ENCODE measurements at places on chromosomes 2 and 18.

- no peaks in the 10 kb centered on the region for H3K27me3 ChIP-seq
- H3K27ac ChIP-seq = no peak overlapping the region
- no peak overlapping the region for H3K4me3 ChIP-seq
- H3K4me1 ChIP-seq = no peaks in the 10 kb centered on the region
- no peak for DNase-seq
- H3K36me3 ChIP-seq = no peaks in the 10 kb centered on the region
Observed at GRCh38 chr2:11711751-11712150, 34.7 kb upstream of the LPIN1 start.

GRCh38 chr2:162926501-162926900, 87.9 kb upstream of the KCNH7 start:
- H3K27me3 ChIP-seq = no peaks in the 10 kb centered on the region
- no peak for DNase-seq
- H3K27ac ChIP-seq = no peak overlapping the region
- no peaks in the 10 kb centered on the region for H3K4me1 ChIP-seq

DNA sequence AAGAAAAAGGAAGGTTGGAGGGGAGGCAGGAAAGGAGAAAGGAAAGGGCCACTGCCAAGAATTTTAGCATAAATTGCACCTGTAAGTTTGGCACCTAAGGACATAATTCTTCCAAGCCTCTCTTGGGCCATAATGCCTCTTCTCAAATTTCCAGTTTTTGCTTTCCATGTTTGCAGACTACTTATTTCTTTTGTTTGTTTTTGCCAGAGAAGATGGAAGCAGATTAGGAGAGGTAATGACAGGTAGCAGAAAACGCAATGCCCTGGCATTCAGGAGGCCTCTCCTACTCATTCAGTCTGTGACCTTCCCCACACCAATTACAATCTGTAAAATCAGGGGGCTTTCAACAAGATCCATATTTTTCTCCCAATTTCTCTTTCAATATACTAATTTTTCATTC, 56.8 kb downstream of the MRPL33 start:
- no peak for DNase-seq
- H3K4me1 ChIP-seq = no peaks in the 10 kb centered on the region
- peaks cover 5% of the 10 kb centered on the region for H3K36me3 ChIP-seq
- no peak overlapping the region for H3K27ac ChIP-seq
- H3K4me3 ChIP-seq = no peak overlapping the region

- DNase-seq = no peak
- no peaks in the 10 kb centered on the region for H3K27me3 ChIP-seq
- no peaks in the 10 kb centered on the region for H3K4me1 ChIP-seq
- no peaks in the 10 kb centered on the region for H3K36me3 ChIP-seq
- no peak overlapping the region for H3K4me3 ChIP-seq
Observed at GRCh38 chr2:241852116-241852980, 6.3 kb downstream of the PDCD1 start.

DNA sequence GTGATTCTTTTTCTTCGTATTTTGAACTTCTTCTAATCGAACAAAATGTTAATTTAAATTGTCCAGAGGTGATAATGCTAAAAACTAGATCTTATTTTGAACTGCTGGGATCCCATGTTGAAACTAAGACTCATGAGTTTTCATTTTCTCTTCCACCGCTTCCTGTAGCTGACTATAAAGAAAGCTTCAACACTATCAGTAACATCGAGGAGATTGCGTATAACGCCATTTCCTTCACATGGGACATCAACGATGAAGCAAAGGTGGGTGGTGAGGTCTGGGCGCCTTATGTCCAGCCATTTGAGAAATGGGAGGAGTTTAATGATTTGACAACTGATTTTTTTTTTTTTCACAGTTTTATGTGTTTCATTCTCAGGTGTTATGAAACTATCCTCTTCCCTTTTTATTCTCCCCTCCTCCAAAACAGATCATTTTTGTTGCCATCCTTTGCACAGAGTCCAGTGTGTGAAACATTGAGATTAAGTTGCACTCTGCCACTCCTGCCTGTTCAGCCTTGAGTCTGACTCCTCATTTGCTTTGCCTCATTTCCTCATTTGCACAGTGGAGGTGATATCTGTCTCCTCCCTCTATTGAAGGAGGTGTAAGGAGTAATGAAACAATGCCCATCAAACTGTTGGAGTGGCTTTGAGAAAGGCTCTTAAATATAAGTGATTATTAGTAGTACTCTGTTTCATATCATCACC, 13.8 kb downstream of the GRHL1 start:
- no peak overlapping the region for H3K4me3 ChIP-seq
- no peaks in the 10 kb centered on the region for H3K36me3 ChIP-seq
- no peak overlapping the region for H3K27ac ChIP-seq
- no peaks in the 10 kb centered on the region for H3K27me3 ChIP-seq
- no peaks in the 10 kb centered on the region for H3K4me1 ChIP-seq

GRCh38 chr18:13026583-13027270, 35.6 kb downstream of the CEP192 start:
- no peak overlapping the region for H3K27ac ChIP-seq
- H3K36me3 ChIP-seq = peaks cover 26% of the 10 kb centered on the region
- DNase-seq = no peak

DNA sequence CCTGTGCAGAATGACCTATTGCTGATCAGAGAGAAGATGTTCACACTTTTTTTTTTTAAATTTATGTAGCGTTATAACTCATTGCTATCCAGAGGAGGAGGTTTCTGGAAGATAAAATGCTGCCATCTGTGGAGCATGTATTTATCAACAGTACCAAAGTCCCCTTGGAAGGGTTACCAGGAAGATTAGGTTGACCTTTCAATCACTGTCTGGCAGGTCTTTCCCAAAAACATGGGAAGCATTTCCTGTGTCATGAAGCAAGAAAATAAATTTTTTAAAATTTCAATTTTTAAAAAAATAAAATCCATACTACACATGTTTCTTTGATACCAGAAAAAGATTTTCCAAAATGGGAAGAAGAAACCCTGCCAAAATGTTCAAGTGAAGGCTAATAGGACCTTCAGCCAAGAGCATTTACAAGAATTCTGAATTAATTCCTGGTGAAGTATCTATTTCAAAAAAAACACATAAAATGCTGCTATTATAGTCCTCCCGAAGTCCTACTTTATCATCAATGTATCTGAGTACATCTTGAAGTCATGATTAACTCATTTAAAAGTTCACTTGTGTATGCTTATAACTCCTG, 143.9 kb upstream of the RND3 start:
- H3K36me3 ChIP-seq = no peaks in the 10 kb centered on the region
- no peak overlapping the region for H3K27ac ChIP-seq
- no peaks in the 10 kb centered on the region for H3K4me1 ChIP-seq
- no peak for DNase-seq
- H3K27me3 ChIP-seq = no peaks in the 10 kb centered on the region

- no peaks in the 10 kb centered on the region for H3K36me3 ChIP-seq
- DNase-seq = no peak
- H3K27me3 ChIP-seq = no peaks in the 10 kb centered on the region
- H3K4me1 ChIP-seq = no peaks in the 10 kb centered on the region
- H3K4me3 ChIP-seq = no peak overlapping the region
Observed at GRCh38 chr18:48714873-48715272, 176.0 kb downstream of the CTIF start.

DNA sequence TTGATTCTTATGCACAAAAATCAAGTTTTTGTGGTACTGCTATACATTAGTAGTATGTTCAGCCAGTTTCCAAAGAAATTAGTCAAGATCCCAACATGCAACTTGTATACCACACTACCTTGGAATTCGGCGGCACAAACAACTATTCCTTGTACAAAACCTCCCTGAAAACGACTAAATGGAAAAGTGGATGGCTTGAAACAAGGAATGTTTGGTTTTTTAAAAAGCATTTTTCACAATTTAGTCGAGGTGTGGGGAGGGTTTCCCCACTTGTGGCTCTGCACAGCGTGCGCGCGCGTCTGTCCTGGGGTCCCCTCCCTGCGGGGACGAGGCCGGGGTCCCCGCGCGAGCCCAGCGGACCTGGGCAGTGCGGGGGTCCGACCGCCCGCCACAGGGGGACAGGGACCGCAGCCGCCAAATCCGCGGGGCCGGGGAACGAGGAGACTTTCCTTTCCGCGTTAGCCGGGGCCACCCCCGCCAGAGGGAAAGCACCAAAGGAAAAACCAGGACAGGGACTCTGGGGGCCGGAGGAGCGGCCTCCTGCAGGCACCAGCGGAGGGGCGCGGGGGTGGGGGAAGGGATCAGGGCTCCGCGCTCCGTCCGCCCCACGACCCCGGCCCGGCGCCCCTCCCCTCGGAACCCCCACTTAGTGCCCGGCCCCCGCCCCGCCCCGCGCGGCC, 534 bp upstream of the SOCS6 start:
- H3K4me1 ChIP-seq = peaks cover 2% of the 10 kb centered on the region
- H3K4me3 ChIP-seq = peak overlapping the region; percentile 36
- no peak overlapping the region for H3K27ac ChIP-seq

DNA sequence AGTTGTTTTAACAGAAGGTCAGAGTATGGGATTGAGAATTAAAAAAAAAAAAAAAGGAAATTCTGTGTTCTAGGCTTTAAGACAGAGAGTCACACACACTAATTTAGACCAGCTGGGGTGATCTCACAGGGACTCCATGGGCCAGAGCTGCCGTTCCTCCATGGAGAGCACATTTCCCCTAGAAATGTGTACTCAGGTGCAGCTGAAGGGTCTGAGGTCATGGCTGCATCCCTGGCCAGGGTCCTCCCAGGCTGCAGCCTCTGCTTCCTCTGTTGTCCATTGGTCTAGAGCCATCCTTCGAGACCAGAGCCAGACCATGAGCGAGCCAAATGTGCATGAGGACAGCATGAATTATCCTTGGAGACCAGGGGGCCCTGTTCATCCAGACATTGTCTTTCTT, 190.1 kb upstream of the TNP1 start:
- no peaks in the 10 kb centered on the region for H3K4me1 ChIP-seq
- H3K36me3 ChIP-seq = no peaks in the 10 kb centered on the region
- H3K4me3 ChIP-seq = no peak overlapping the region
- no peak overlapping the region for H3K27ac ChIP-seq
- H3K27me3 ChIP-seq = no peaks in the 10 kb centered on the region
- DNase-seq = no peak

DNA sequence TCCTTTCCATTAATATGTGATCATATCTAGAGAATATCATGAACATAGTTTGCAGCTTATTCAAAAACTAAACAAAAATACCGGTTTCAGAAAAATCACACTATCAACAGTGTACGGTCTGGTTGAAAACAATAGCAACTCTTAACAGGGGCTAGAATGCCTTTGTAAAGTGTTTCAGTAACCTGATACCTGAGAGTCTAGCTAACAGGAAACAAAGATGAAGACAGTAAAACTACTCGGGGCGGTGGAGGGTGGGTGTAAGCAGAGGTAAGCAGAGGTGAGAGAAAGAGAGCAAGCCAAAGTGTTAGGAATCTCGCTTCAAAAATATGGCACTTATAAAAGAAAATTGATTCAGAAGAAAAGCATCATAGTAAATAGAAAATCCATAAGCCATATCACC, 109.0 kb upstream of the RGPD4 start:
- DNase-seq = no peak
- H3K27me3 ChIP-seq = no peaks in the 10 kb centered on the region
- no peaks in the 10 kb centered on the region for H3K4me1 ChIP-seq

DNA sequence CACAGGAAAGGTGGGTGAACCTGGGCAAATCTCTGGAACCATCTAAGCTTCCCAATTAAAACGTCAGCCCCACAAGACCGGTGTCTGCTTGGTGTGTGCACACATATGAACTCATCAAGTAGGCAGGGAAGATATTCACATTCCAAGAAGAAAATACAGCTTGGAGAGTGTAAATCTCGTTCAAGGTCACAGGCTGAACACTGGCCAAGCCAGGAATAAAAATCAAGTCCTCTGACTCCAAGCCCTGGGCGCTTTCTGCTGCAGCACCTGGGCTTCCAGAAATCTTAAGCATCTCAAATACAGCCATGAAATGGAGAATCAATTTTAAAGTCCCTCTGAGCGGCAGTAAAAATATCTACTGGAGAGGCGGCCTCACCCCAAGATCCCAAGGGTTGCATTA, 150.9 kb downstream of the TWIST2 start:
- H3K27ac ChIP-seq = no peak overlapping the region
- H3K27me3 ChIP-seq = no peaks in the 10 kb centered on the region
- H3K4me3 ChIP-seq = no peak overlapping the region
- no peaks in the 10 kb centered on the region for H3K36me3 ChIP-seq
- DNase-seq = no peak

GRCh38 chr2:239519089-239519920, 118.5 kb upstream of the HDAC4 start:
- DNase-seq = no peak
- H3K4me3 ChIP-seq = no peak overlapping the region
- no peaks in the 10 kb centered on the region for H3K36me3 ChIP-seq
- no peaks in the 10 kb centered on the region for H3K27me3 ChIP-seq
- H3K4me1 ChIP-seq = no peaks in the 10 kb centered on the region

GRCh38 chr2:156399224-156399949, 36.8 kb upstream of the GPD2 start:
- peak overlapping the region; percentile 85 for H3K27ac ChIP-seq
- no peaks in the 10 kb centered on the region for H3K27me3 ChIP-seq

GRCh38 chr2:44166096-44166495, 2.6 kb upstream of the PPM1B start:
- no peak for DNase-seq
- peaks cover 3% of the 10 kb centered on the region for H3K4me1 ChIP-seq
- no peaks in the 10 kb centered on the region for H3K27me3 ChIP-seq
- H3K36me3 ChIP-seq = no peaks in the 10 kb centered on the region

- H3K4me1 ChIP-seq = no peaks in the 10 kb centered on the region
- H3K4me3 ChIP-seq = no peak overlapping the region
- no peak overlapping the region for H3K27ac ChIP-seq
- DNase-seq = no peak
- no peaks in the 10 kb centered on the region for H3K27me3 ChIP-seq
Observed at GRCh38 chr2:99710721-99711120, 220.9 kb upstream of the REV1 start.

GRCh38 chr18:26471027-26471426, 77.3 kb downstream of the KCTD1 start:
- DNase-seq = no peak
- no peak overlapping the region for H3K4me3 ChIP-seq
- no peak overlapping the region for H3K27ac ChIP-seq
- H3K4me1 ChIP-seq = no peaks in the 10 kb centered on the region

- DNase-seq = no peak
- no peaks in the 10 kb centered on the region for H3K4me1 ChIP-seq
- no peak overlapping the region for H3K27ac ChIP-seq
- no peak overlapping the region for H3K4me3 ChIP-seq
Observed at GRCh38 chr2:23401427-23402204, 16.6 kb downstream of the KLHL29 start.

GRCh38 chr2:120026890-120027289, 14.0 kb downstream of the EPB41L5 start:
- no peaks in the 10 kb centered on the region for H3K27me3 ChIP-seq
- no peaks in the 10 kb centered on the region for H3K36me3 ChIP-seq
- DNase-seq = no peak
- no peak overlapping the region for H3K4me3 ChIP-seq
- H3K27ac ChIP-seq = no peak overlapping the region

DNA sequence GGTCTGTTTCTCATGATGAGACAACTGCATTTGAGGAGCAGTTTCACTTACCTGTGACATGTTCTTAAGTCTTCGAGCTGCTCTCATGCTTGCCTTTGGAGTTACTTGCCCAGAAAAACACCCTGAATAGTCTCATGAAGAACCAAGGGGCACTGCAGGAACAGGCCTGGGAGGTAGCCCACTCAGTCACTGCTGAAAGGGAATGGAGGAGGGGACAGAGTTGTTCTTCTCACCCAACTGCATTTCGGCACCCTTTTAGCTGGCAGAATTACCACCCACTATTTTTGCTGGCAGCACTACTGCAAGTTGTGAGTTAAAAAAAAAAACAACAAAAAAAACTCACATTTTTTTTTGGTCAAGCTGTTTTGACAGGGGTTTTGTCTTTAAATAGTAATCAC, 181.9 kb downstream of the PTPRM start:
- no peak overlapping the region for H3K4me3 ChIP-seq
- H3K27ac ChIP-seq = no peak overlapping the region
- H3K4me1 ChIP-seq = no peaks in the 10 kb centered on the region
- H3K36me3 ChIP-seq = no peaks in the 10 kb centered on the region
- no peak for DNase-seq

All from effector memory CD4-positive, alpha-beta T cell (primary cell).